ENCODE measurements at places on chromosomes 16 and 17. TPM values are rescaled to one million over a fixed set of nuclear protein-coding genes. Genes with fewer than 3 reads are reported as not detected.

IL17C gene
- not detected for total RNA-seq

P2RX1 gene
- total RNA-seq, result 0.23 TPM

DNA sequence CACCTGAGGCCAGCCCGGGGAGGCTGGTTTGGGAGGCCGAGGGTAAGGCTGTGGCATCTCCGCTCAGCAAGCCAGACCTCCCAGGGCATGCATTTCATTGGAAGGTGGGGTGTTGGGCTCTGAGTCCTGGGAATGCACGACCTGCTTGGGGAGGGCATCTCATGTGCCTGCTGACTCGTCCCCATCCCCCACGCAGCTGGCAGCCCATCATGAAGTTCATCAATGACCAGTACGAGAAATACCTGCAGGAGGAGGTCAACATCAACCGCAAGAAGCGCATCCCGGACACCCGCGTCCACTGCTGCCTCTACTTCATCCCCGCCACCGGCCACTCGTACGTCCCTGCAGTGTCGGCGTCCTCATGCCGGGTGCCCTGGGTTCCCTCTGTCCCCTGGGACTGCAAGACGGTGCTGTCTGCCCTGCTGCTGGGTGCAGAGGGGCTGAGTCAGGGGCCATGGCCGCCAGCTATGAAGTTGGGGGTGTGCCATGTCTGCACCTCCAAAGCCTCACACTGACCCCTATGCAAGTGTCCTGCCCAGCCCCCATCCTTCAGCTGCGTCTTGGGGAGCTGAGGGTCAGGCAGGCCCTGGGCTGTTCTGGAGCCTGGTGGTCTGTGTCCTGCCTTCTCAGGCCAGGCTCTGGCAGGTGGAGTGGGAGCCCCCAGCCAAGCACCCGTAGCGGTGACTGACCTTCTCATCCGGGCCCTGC, 347.9 kb downstream of the SEC14L1 start:
- H3K36me3 ChIP-seq, result peaks cover 3% of the 10 kb centered on the region
- H3K4me1 ChIP-seq, result no peaks in the 10 kb centered on the region
- DNase-seq, result no peak
- H3K27me3 ChIP-seq, result no peaks in the 10 kb centered on the region

SDR42E2 gene
- total RNA-seq, result not detected

GRCh38 chr16:89695875-89696669, 5.4 kb downstream of the SPATA2L start:
- H3K4me1 ChIP-seq, result peaks cover 4% of the 10 kb centered on the region
- H3K4me3 ChIP-seq, result no peak overlapping the region
- no peak for DNase-seq
- H3K27ac ChIP-seq, result peak overlapping the region; percentile 73
- H3K27me3 ChIP-seq, result no peaks in the 10 kb centered on the region

ANKRD40CL gene
- total RNA-seq, result 11.4 TPM

DNA sequence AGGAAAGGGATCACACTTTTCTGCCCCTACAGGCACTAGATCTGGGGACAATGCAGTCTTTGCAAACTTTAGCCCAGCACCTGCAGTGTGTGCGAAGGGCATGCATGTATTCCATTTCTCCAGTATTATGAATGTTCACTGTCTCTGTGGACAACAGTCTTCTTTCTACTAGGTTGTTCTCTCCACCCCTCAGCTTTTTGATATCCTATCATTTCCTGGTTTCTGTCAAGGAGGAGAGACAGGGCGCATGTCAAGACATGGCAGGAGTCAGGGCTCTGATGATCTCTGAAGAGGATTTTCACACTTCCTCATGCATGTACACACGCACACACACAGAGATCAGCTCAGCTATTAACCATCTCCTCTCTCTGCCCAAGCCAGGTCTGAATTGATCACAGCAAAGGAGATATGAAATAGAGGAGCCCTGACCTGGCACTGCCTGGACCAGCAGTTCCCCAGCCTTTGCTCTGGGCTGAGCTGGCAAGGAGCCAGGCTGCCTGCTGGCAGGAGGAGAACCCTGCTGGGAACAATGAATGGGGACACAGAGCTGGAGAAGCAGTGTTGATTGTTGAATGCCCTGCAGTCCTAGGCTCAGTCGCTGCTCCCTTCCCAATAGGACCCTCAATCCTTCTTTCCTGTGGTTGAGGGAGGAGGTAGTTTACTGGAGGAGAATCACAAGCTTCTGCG, 2.6 kb downstream of the GPR179 start:
- no peak overlapping the region for H3K27ac ChIP-seq
- DNase-seq, result no peak
- no peaks in the 10 kb centered on the region for H3K36me3 ChIP-seq
- H3K4me3 ChIP-seq, result no peak overlapping the region
- H3K4me1 ChIP-seq, result peaks cover 4% of the 10 kb centered on the region
- no peaks in the 10 kb centered on the region for H3K27me3 ChIP-seq

EFCAB13 gene
- total RNA-seq, result 5.1 TPM

DNA sequence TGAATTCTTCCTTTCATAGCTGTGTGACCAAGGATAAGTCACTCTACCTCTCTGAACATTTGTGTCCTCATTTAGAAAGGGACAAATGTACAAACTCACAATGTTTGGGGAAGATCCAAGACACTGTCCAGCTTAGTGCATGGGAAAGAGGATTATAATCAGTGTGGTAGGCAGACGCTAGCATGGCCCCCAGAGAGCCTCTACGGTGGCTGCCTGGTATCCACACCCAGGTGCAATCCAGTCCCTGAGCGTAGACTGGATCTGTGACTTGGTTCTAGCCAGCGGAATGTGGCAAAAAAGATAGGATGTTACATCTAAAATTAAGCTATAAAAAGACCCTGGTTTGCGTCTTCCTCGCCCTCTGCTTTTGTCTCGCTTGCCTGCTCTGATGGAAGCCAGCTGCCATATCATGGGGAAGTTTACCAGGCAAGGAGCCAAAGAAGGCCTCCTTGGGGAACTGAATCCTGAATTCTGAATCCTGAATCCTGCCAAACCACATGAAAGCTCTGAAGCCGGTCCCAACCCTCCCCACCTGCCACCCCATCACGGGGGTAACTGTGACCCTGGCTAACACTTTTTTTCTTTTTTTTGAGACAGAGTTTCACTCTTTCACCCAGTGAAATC, 51.7 kb downstream of the PLXDC1 start:
- H3K4me1 ChIP-seq, result peaks cover 16% of the 10 kb centered on the region
- no peaks in the 10 kb centered on the region for H3K27me3 ChIP-seq
- H3K4me3 ChIP-seq, result no peak overlapping the region
- no peak for DNase-seq
- no peak overlapping the region for H3K27ac ChIP-seq

USP6 gene
- 0.16 TPM for total RNA-seq

DNA sequence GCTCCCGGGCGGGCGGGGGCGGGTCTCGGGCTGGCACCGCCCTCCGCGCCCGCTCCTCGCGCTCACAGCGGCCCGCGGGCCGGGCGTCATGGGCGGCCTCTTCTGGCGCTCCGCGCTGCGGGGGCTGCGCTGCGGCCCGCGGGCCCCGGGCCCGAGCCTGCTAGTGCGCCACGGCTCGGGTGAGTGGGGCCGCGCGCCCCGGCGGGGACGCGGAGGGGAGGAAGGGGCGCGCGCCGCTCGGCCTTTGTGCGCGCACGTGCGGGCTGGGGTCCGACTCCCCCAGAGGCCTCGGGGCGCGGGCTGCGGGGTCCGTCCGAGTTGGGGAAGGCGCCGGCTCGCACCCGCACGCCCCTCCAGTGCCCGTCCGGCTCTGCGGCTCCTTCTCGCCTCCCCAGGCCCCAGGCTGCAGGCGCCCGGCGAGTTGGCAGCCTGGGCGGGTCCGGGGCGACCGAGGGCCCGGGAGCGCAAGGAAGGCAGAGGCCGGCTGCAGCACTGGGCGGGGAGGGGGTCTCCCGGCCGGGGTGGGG, at the start of gene NME4:
TSS of gene NME4 (plus strand) at position 65 of the 527 bp plus-strand sequence. CDS start at position 89, 24 bp downstream.
- peak within 1 kb of the TSS; percentile 81 for H3K27ac ChIP-seq
- H3K36me3 ChIP-seq, result peaks cover 3% of the 10 kb centered on the region

GRCh38 chr17:46742565-46743270, 75.8 kb downstream of the WNT3 start:
- H3K4me3 ChIP-seq, result no peak overlapping the region
- H3K27ac ChIP-seq, result no peak overlapping the region
- DNase-seq, result no peak
- H3K4me1 ChIP-seq, result no peaks in the 10 kb centered on the region

GRCh38 chr16:81600275-81600674, 155.7 kb downstream of the CMIP start:
- no peak overlapping the region for H3K4me3 ChIP-seq
- peak overlapping the region; percentile 97 for H3K27ac ChIP-seq
- no peaks in the 10 kb centered on the region for H3K27me3 ChIP-seq
- H3K4me1 ChIP-seq, result peaks cover 53% of the 10 kb centered on the region
- no peaks in the 10 kb centered on the region for H3K36me3 ChIP-seq

DNA sequence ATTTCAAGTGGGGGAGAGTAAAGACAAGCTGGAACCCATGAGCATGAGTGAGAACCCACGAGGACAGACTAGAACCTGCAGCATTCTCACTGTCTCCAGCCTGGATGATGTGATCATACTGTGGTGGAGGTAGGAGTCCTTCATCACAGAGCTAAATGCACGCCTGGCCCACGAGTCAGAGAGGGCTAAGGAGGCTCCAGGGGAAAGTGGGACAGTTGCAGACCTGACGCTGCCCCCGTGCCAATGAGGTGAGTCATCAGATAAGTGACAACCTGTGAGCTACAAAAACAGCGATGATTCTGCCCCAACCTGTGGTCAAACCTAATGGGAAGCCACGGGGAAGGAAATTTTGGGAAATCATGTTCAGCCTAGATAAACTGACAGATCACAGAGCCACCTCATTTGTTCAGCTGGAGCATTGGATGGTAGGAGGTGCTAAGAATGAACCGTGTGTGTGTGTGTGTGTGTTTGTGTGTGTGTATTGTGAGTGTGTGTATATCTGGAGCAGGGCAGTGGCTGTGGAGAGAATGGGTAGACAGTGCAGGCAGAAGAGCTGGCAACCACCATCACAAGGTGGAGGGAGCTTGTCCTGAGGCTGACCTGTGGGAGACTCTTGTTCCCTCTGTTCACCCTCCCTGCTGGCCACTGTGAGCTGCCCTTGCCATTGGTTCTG, 131.8 kb downstream of the UTP18 start:
- no peak overlapping the region for H3K4me3 ChIP-seq
- no peaks in the 10 kb centered on the region for H3K36me3 ChIP-seq
- peak; percentile 15 for DNase-seq
- H3K4me1 ChIP-seq, result peaks cover 6% of the 10 kb centered on the region

GRCh38 chr17:8131844-8132441, 8.0 kb upstream of the HES7 start:
- H3K27me3 ChIP-seq, result no peaks in the 10 kb centered on the region
- H3K4me1 ChIP-seq, result no peaks in the 10 kb centered on the region
- no peak for DNase-seq
- H3K36me3 ChIP-seq, result no peaks in the 10 kb centered on the region

DNA sequence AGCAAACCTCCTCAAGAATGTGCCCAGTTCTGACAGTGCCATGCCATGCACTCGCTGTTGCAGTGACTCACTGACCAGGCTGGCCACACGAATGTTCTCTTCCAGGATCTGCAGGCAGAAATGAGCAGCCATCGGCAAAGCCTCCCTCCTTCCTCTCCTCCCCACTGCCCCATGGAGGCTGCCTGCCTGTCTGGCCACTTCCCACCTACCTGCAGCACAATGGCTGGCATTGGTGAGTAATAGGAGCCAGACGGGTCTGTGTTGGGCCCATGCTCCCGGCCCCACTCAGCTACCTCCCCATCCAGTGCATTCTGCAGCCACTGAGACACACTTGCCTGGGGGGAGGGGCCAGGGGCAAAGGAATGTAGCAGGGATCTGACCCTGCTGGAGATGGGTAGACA, 2.8 kb upstream of the MATCAP1 start:
- no peak overlapping the region for H3K4me3 ChIP-seq
- peak; percentile 77 for DNase-seq
- H3K4me1 ChIP-seq, result peaks cover 45% of the 10 kb centered on the region
- no peaks in the 10 kb centered on the region for H3K27me3 ChIP-seq
- no peaks in the 10 kb centered on the region for H3K36me3 ChIP-seq
- no peak overlapping the region for H3K27ac ChIP-seq

RBFOX1 gene
- total RNA-seq, result 0.67 TPM

DNA sequence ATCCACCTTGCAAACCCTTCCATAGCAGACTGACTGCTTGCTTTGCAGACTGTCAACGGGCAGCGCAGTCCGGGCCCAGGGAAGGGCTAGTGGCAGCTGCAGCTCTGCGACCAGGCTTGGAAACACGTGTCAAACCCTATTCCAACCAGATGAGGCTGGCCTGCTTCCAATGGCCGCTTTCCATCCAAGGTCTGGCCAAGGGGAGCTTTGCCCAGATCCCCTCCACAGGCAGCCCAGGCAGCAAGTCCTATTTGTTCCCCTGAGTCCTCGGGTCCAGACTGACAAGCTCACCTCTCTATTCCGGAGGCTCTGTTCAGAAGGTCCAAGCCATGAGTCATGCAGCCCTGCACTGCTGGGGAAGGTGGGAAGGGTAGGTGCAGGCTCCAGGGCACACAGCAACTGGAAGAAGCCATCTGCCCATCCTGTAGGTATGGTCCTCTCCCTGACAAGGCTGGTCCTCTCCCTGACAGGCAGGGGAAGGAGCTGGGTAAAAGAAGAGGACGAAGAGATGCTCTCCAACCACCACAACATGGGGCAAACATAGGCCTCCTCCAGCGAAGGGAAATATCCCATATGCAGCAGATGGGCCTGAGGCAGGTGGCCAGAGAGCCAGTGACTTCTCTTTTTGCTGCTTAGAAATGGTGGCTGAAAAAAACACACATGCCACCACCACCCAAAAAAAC, 22.6 kb upstream of the AXIN2 start:
- no peak overlapping the region for H3K27ac ChIP-seq
- peaks cover 38% of the 10 kb centered on the region for H3K4me1 ChIP-seq
- DNase-seq, result no peak
- no peaks in the 10 kb centered on the region for H3K36me3 ChIP-seq

KRTAP3-2 gene
- total RNA-seq, result not detected

GRCh38 chr17:14582996-14583395, 282.1 kb downstream of the HS3ST3B1 start:
- no peak overlapping the region for H3K27ac ChIP-seq
- no peak for DNase-seq
- H3K4me3 ChIP-seq, result no peak overlapping the region

- DNase-seq, result peak; percentile 12
- H3K27me3 ChIP-seq, result no peaks in the 10 kb centered on the region
- H3K27ac ChIP-seq, result peak overlapping the region; percentile 47
- no peaks in the 10 kb centered on the region for H3K36me3 ChIP-seq
- H3K4me3 ChIP-seq, result no peak overlapping the region
- H3K4me1 ChIP-seq, result peaks cover 18% of the 10 kb centered on the region
Observed at GRCh38 chr16:50474138-50474537, 74.1 kb upstream of the NKD1 start.

PITPNC1 gene
- total RNA-seq, result 4.2 TPM

DNA sequence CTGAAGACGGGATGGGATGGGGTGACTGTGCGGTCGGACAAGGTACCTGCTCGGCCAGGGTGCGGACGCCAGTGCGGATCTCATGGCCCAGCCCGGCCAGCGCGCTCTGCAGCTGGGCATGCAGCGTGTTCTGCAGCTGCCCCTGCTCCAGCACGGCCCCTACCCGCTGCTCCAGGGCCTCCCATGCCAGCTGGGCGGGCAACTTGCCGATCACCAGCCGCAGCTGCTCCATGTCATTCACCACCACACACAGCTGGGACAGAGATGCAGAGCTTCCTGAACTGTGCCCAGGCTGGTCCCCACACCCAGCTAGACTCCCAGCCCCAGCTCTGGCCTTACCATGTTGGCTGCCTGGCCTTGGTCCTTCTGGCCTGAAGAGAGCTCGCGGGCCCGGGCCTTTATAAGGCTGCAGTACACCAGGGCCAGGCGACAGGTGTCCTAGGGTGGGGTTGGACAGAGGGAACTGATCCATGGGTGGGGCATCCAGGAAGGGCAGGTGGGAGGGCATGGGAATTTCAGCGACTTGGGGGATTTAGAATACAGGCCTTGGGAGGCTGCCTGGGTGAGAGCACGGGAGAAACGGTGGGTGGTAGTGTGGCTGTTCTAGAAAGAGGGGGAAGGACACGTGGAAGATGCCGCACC, 9.8 kb downstream of the UNC13D start:
- H3K4me1 ChIP-seq, result 0 out of 2 replicates have a peak, but pooled peaks cover 4% of the 10 kb centered on the region
- H3K4me3 ChIP-seq, result no peak overlapping the region
- DNase-seq, result no peak

All from Caco-2 (cell line).